ENCODE measurements at places on chromosomes 6 and 20. TPM values are rescaled to one million over a fixed set of nuclear protein-coding genes. Genes with fewer than 3 reads are reported as not detected.

- DNase-seq = no peak
Observed at GRCh38 chr6:12014027-12014872, 2.1 kb downstream of the HIVEP1 start.

DNA sequence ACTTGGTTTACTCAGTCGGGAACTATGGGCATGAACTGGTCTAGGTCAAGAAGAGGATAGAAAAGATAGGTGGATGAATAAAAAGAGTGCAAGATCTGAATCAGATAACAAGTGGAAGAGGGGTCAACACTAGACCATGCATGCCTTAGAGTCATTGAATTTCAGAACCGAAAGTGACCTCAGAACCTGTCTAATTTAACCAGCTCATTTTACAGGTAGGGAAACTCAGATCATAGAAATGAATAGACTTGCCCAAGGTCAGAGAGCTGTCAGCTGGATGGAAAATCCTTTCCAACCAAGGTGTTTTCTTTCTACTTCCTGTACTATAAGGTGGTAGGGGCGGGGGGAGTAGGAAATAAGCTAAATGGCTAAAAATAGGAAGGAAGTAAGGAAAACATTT is 121.4 kb upstream of the ADGRF1 start:
- DNase-seq = no peak

DNA sequence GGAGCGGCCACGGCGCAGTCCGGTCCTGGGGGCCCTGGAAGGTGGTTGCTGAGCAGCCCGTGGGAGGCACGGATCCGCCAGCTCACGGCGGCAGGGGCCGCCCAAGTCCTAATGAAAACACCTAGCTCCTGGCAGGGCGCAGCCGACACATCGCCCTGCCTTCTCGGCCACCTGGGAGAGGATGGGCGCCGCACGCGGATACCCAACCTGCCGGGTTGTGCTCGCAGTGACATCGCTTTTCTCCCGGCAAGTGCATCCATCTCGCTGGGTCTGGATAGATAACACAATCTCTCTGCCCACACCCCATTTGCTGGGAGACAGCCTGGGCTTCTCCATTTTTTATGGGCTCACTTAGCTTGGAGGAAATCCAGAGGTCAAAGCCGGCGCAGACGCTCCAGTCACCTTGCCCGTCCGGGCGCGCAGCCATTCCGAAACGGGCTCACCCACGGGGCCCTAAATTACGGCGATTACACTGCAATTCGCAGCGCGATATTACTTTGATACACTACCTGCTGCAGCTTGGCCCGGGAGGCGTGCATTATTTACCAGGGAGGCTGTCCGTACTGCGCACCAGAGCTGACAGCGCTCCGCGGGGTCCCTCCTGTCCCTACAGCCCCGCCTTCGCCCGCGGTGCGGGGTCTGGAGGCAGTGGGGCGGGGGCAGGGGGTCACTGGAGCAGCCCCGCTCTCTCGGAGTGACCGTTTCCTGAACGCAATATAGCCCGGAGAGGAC is 36.2 kb upstream of the CCDC167 start:
- peak; percentile 21 for DNase-seq

DNA sequence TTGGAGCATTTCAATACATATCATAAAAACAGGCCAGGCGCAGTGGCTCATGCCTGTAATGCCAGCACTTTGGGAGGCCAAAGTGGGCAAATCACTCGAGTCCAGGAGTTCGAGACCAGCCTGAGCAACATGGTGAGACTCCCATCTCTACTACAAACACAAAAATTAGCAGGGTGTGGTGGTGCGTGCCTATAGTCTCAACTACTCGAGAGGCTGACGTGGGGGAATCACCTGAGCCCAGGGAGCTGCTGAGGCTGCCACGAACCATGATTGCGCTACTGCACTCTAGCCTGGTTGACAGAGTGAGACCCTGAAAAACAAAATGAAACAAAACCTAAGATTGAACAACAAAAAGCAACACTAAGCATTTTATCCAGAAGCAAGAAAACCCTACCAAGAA is 47.2 kb downstream of the BACH2 start:
- DNase-seq = no peak

The HSPA1A gene
- total RNA-seq = 70.1 TPM

The PLEKHG1 gene
- total RNA-seq = 9.4 TPM

The SLC17A2 gene
- not detected for total RNA-seq

The IL20RA gene
- total RNA-seq = not detected
